ENCODE measurements at places on chromosomes 11 and 22. TPM values are rescaled to one million over a fixed set of nuclear protein-coding genes. Genes with fewer than 3 reads are reported as not detected.

Gene WBP2NL
- total RNA-seq = 2.9 TPM

Gene OR5B21
- total RNA-seq = not detected

Gene UPB1
- total RNA-seq = 3.8 TPM

Gene KCNQ1OT1
- total RNA-seq = 0.72 TPM

Gene PRR33
- total RNA-seq = not detected

Gene MFRP
- total RNA-seq = not detected

Gene PARVG
- 132 TPM for total RNA-seq

Gene PRCP
- 19.7 TPM for total RNA-seq

Gene LMO2
- 1.9 TPM for total RNA-seq

Gene CSF2RB
- total RNA-seq = 27.0 TPM

Gene GTSE1
- total RNA-seq = 1.3 TPM

Gene OR52J3
- total RNA-seq = not detected

Gene FADD
- 12.0 TPM for total RNA-seq

Gene C2CD2L
- total RNA-seq = 21.1 TPM

Gene TIGD3
- total RNA-seq = 0.37 TPM

Gene THYN1
- total RNA-seq = 35.2 TPM

Gene FAM227A
- total RNA-seq = not detected

Gene MYH9
- 1,341 TPM for total RNA-seq

Data from CD4-positive, CD25-positive, alpha-beta regulatory T cell (primary cell).